ENCODE measurements at places on chromosomes 7 and 10. TPM values are rescaled to one million over a fixed set of nuclear protein-coding genes. Genes with fewer than 3 reads are reported as not detected.
A peak's percentile ranks its signal among the peaks of the same experiment; 100 is the strongest.

- no peak overlapping the region for H3K4me3 ChIP-seq
- peak; percentile 65 for DNase-seq
- H3K4me1 ChIP-seq, result no peaks in the 10 kb centered on the region
- H3K27ac ChIP-seq, result no peak overlapping the region
Measured at GRCh38 chr10:69644658-69645295, 14.7 kb downstream of the FAM241B start.

- H3K27me3 ChIP-seq, result no peaks in the 10 kb centered on the region
- H3K27ac ChIP-seq, result no peak overlapping the region
- H3K4me1 ChIP-seq, result no peaks in the 10 kb centered on the region
- H3K4me3 ChIP-seq, result no peak overlapping the region
- peaks cover 36% of the 10 kb centered on the region for H3K36me3 ChIP-seq
Measured at GRCh38 chr7:1049006-1049741, 4.8 kb downstream of the GPR146 start.

- H3K36me3 ChIP-seq, result no peaks in the 10 kb centered on the region
- no peak overlapping the region for H3K4me3 ChIP-seq
- DNase-seq, result no peak
- no peaks in the 10 kb centered on the region for H3K27me3 ChIP-seq
Measured at GRCh38 chr10:121309164-121309563, 289.1 kb downstream of the FGFR2 start.

GRCh38 chr10:122822973-122823690 lies 22.5 kb downstream of the CUZD1 start:
- no peaks in the 10 kb centered on the region for H3K27me3 ChIP-seq
- no peaks in the 10 kb centered on the region for H3K4me1 ChIP-seq

TAS2R3 gene
- 0.24 TPM for polyA plus RNA-seq

DNA sequence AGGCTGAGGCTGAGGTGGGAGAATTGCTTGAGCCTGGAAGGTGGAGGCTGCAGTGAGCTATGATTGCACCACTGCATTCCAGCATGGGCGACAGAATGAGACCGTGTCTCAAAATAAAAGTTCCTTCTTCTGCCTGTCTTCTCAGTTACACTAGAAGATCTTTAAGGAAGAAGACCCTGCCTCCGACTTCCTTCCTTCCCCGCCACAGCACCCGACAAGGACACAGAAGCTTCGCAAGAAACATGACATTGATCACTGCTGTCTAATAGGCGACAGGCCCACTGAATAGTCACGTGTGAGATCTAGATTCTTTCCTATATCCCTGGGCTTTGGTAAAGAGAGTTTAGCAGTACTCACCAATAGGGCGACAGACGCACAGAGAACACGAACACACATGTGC lies 118.2 kb downstream of the PRPF18 start:
- no peaks in the 10 kb centered on the region for H3K4me1 ChIP-seq
- H3K27ac ChIP-seq, result no peak overlapping the region
- no peak overlapping the region for H3K4me3 ChIP-seq
- no peak for DNase-seq
- H3K36me3 ChIP-seq, result peaks cover 19% of the 10 kb centered on the region
- H3K27me3 ChIP-seq, result no peaks in the 10 kb centered on the region

DNA sequence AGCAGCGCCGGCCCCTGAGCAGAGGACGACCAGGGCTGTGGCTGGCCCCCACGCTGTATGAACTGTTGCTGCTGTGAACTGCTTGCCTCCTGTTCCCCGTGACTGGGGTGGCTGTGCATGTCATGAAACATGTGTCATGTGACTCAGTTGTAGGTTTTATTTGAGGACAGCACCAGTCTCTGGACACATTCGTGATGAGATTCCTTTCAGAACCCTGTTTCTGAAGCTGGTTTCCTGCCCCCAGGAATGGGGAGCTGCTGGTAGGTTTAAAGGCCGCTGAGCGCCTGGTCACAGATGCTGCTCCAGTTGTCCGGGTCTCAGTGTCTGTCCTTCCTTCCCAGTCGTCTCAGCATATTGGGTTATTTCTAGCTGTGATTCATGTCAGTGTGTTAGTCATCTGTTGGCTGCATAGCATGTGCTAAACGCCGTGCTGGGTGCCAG lies 79.1 kb upstream of the PPIF start:
- H3K36me3 ChIP-seq, result no peaks in the 10 kb centered on the region
- no peaks in the 10 kb centered on the region for H3K27me3 ChIP-seq
- no peak for DNase-seq
- no peak overlapping the region for H3K4me3 ChIP-seq
- peaks cover 5% of the 10 kb centered on the region for H3K4me1 ChIP-seq

PUS7 gene
- 12.4 TPM for polyA plus RNA-seq

C10orf67 gene
- 0.10 TPM for polyA plus RNA-seq

DNA sequence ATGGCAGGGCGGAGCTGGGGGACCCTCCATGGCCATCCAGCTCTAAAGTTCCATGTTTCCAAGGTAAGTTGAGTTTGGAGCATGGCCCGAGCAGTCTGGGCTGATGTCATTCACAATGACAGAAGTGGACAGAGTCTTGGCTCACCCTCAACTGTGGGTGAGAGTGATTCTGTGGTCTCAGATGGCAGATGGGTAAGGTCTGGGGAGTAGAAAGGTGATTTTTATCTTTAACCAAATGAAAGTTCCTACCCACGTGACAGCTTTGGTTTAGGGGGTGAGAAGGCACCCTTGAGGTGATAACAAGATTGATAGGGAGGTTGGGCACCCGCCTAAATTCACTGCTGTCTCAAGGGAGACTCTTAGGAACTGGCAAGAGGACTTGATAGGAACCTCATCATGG lies 57.6 kb upstream of the PDZD8 start:
- DNase-seq, result no peak
- H3K4me1 ChIP-seq, result no peaks in the 10 kb centered on the region
- H3K27me3 ChIP-seq, result no peaks in the 10 kb centered on the region
- no peaks in the 10 kb centered on the region for H3K36me3 ChIP-seq

DNA sequence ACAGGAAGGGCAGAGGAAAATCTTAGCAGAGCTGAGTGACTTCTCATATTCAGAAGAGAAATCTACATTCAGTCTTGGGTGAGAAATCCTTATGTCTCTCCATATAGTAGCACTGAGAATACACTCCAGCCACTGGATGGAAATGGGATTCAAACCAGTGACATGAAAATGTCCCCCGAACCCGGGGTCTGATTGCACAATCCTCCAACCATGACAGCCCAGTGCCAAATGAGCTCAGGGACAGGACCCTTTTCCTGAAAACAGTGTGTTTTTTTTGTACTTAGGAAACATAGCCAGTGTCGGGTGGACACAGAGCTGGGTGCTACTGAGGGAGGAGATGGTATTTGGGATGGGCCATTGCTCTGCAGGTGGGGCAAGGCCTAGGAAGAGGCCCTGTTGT lies 185.6 kb downstream of the CXCL12 start:
- no peak overlapping the region for H3K27ac ChIP-seq
- H3K4me1 ChIP-seq, result peaks cover 5% of the 10 kb centered on the region
- no peak overlapping the region for H3K4me3 ChIP-seq
- no peaks in the 10 kb centered on the region for H3K36me3 ChIP-seq
- no peak for DNase-seq

DNA sequence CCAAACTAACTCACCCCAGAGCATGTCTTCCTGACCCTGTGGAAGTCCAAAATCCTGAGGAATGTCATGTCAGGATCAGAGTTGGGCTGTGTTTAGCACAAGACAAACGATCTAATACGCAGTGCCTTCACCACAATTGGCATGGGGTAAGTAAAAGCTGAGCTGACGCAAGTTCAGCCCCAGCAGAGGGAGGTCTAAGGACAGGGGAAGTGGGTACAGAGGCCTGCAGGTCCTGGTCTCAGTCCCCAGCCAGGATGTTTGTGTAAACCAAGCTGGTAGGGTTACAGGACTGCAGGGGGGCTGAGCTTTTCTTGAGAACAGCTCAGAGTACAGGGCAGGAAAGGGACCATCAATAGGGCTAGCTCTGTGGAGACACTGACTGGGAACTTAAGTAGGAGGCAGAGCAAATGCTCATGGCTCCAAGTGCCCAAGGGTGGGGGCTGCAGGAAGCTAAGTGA lies 5.3 kb upstream of the KCNIP2 start:
- no peaks in the 10 kb centered on the region for H3K27me3 ChIP-seq
- no peak for DNase-seq
- H3K4me3 ChIP-seq, result no peak overlapping the region
- H3K27ac ChIP-seq, result no peak overlapping the region
- no peaks in the 10 kb centered on the region for H3K36me3 ChIP-seq
